T-helper 1 cell (primary cell): ENCODE measurements at places on chromosomes 6 and 20.

DNA sequence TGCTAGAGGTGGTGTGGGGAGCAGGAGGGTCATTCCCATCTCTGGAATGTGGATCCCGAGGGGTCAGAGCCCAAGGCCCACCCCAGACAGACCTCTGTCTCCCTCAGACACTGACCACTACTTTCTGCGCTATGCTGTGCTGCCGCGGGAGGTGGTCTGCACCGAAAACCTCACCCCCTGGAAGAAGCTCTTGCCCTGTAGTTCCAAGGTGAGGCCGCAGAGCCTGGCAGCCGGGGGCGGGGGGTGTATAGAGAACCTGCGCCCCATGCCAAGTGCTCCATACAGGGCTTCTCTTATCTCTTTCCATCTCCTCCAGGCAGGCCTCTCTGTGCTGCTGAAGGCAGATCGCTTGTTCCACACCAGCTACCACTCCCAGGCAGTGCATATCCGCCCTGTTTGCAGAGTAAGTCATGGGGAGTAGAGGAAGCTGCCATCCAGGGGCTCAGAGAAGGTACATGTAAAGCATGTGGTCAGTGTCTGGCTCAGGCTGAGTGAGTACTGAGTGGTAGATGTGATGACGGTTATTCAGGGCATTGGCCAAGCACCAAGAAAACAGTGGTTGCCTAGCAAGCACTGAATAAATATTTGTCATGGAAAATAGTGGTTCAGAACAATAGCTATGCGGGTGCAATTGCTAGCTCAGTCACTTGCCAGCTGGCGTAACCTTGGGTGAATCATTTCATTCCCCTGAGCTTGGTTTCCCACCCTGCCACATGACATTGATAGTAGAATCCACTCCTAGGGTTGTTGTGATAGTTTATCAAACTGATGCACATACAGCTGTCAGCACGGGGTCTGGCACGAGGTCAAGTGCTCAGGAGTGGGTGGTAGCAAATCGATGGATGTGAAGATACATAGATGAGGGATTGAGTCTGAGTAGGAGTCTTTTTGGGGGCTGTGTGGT lies 3.5 kb downstream of the PIGT start:
- no peak for DNase-seq

DNA sequence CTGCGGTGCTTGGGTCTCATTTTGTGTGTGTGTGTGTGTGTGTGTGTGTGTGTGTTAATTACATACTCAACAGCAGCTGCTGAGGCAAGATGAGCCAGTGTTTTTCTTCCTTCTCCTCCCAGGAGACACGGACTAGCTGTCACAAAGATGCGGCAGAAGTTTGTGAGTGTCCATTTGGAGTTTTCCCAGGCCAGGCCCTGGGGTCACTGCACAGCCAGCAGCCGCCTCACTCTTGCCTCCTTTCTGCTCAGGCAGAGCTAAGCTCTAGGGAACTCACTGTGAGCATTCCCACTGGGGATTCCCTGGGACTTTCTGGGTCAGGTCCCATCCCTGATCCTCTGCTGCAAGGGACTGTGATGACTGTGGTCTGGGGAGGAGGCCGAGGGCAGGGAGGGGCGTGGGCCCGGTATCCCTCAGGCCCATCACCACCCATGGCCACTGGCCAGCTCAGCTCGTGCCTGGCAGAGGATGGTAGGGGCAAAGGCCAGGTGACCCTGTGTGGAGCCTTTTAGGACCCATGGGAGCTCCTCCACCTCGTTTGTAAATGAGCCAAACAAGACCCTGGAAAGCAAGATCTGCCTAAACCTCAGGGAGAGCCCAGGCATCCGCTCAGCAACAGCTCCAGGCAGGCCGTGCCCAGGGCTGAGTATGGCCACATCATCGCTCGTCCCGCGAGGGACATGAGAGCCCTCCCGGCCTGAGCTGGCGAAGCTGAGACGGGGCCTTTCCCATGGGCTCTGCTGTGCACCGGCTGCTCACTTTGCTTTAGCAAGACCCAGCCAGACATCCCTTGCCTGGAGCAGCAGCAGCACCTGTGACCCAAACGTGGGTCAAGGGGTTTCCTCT lies 102.0 kb downstream of the PSMB1 start:
- no peak for DNase-seq

GRCh38 chr6:3631877-3632276 lies 119.6 kb downstream of the PXDC1 start:
- DNase-seq: no peak

DNA sequence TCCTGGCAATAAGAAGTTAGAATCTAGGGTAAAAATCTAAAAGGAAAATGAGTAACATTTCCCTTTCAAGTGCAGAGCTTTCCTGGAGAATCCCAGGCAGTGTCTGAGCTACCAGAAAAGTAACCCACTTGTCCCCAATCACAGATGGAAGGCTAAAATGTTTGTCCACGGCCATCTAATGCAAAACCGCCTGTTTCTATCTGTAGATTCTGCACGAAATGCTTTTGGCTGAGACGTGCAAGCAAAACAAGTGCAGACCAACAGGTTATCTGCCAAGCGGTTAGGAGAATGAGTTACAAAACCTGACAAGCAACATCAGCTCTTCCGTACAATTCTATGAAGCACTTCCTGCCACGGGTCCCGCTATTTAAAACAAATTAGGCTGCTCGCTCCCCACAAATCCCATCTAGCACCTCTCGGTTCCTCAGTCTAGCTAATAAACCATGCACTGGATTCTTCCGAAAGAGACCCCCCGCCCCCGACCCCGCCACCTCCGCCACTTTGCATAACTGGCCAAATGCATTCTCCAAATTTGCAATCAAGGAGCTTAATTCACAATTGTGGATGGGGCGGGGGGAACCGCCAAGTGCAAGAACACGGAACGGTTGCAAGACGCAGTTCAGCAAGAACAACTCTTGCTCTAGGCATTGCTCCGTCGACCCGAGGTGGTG lies 1.4 kb downstream of the ELOVL5 start:
- peak; percentile 75 for DNase-seq

- DNase-seq: no peak
Observed at GRCh38 chr6:40160826-40161225, 226.6 kb upstream of the MOCS1 start.

- DNase-seq: no peak
Observed at GRCh38 chr6:13358511-13358910, 30.2 kb upstream of the TBC1D7 start.

DNA sequence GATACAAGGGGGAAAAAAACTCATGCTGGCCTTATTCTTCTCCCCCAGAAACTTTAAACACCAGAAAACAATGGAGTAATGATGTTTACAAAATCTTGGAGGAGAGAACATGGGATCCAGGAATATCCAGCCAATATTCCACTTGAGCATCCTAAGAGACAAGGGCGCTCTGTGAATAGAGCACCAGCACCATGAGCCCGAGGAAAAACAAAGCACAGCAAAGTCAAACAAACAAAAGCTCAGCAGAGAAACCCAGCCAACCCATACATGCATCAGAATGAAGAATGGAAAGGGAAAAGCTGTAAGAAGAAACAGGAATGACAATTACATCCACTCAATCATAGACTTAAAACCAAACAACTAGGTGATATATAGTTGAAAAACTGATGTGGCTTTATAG lies 4.6 kb upstream of the NAA20 start:
- DNase-seq: no peak

GRCh38 chr6:40584741-40585140 lies 2.4 kb downstream of the LRFN2 start:
- no peak for DNase-seq

- no peak for DNase-seq
Observed at GRCh38 chr20:51830538-51830937, 28.2 kb upstream of the SALL4 start.

GRCh38 chr20:43711098-43711654 lies 15.6 kb downstream of the GTSF1L start:
- DNase-seq: no peak

DNA sequence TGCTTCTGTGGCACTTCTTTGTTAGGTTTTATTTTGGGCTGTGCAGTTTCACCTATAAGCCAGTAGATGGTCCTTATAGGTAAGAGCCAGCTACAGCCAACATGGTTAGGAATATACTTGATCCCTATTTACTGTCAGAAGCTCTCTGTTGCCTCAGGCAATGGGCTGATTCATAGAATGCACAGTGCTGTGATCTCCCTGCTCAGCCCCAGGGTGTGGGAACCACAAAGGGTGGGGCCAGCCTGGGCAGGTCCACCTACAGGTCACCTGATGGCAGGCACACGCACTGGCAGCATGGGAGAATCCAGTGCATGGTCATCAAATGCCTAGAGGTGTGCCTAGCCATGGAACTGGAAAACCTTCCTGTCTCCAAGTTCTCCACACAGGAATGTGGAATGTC lies 191.9 kb downstream of the MOXD1 start:
- no peak for DNase-seq

GRCh38 chr6:39568896-39569295 lies 156.3 kb downstream of the KIF6 start:
- no peak for DNase-seq

GRCh38 chr6:88609983-88610382 lies 353.4 kb downstream of the RNGTT start:
- DNase-seq: no peak

DNA sequence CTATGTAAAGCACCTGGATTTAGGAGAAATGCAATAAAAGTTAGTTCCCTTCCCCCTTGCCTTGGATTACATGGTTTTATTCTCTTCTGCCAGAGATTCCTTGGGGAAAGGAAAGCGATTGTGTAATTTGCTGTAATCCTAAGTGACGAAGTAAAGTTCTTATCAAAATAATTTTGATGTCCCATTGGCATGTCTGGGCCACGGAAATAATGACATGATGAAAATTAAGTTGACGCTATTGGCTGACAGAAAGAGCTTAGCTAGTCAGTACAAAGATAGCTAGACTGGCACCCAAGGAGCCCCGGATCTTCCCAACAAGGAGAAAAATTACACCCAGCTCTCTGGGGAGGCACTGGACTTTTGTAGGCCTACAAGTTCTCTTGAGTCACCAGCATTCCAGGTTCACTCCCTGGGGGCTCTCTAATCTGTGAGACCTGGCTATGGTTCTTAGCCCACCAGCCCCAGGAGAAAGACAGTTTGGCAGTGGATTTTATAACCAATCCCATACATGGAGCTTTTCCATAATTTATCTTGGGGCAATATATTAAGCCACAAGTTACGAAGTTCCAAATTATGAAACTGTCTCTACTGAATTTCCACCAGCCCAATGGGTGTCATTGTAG lies 59.9 kb downstream of the FOXA2 start:
- no peak for DNase-seq

GRCh38 chr20:23832775-23833513 lies 6.4 kb upstream of the CST2 start:
- no peak for DNase-seq

GRCh38 chr6:130409418-130410100 lies 43.7 kb downstream of the TMEM200A start:
- DNase-seq: no peak

GRCh38 chr6:134707342-134708031 lies 242.4 kb downstream of the ALDH8A1 start:
- no peak for DNase-seq

DNA sequence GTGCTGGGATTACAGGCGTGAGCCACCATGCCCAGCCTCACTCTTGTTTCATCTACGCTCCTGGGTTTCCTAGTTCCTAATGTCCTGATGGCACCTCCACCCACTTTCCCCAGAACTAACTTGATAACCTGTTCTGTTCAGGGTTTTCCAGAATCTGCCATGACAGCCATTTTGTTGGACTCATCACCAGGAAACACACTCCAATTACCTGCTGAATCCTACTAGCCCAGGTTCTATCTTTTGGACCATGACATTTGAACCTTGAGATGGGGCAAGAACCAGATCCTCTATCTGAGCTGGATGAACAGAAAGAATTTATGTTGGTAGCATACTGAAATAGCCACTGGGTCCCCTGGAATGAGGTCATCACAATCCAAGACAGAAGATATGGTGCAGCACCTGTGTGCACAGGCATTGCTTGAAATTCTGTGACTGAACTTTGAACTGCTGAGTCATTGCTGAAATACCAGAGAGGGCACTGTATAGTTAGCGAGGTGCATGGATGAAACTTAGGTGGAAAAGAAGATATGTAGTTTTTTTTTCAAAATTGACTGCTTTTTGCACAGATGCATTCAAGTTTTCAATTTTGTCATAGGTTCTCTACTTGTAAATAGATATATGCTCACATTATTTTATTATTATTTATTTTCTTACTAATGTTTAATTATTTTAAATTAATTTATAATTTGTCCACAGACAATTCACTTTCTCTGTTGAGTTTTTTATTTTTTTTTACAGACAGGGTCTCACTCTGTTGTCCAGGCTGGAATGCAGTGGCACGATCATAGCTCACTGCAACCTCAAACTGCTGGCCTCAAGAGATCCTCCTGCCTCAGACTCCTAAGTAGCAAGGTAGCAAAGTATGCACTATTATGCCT lies 42.8 kb upstream of the TASP1 start:
- no peak for DNase-seq

GRCh38 chr6:31498748-31499147 lies 803 bp downstream of the MICB start:
- no peak for DNase-seq

- DNase-seq: no peak
Observed at GRCh38 chr6:43776115-43776798, 6.2 kb downstream of the VEGFA start.

DNA sequence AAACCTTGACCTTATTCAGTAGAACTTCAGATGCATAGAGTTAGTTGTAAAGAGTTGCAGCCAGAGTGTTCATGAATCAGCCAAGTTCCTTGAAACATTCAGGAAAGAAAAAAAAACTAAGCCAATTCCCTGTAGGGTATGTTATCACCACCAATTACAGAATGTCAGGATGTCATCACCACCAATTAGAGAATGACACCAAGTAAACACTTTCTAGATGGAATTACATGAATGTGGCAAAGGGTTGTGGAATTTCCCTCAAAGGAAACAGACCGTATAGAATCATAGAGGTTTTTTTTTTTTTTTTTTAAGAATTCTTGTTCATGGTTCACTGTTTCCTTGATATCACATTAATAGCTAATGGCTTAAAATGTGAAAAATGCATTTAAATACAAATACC lies 472.1 kb upstream of the RNF217 start:
- DNase-seq: no peak

DNA sequence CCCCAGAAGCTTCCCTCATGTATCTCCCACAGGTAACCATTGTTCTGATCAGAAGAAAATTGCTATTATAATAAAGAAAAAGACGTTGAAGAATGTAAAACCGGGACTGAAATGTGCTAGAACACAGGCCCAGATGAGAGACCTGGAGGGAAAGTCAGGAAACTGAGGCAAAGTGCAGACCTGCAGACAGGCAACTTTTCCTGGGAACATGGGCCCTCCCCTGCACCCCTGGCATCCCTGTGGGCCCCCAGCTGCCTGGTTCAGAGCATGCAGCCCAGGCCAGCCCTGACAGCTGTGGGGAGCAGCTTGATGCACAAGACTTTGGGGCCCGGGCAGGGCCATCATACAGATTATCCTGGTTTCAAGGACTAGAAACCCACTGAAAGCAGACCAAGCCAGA lies 212.2 kb downstream of the CDC5L start:
- no peak for DNase-seq

GRCh38 chr6:80742481-80742880 lies 636.0 kb downstream of the BCKDHB start:
- DNase-seq: no peak

DNA sequence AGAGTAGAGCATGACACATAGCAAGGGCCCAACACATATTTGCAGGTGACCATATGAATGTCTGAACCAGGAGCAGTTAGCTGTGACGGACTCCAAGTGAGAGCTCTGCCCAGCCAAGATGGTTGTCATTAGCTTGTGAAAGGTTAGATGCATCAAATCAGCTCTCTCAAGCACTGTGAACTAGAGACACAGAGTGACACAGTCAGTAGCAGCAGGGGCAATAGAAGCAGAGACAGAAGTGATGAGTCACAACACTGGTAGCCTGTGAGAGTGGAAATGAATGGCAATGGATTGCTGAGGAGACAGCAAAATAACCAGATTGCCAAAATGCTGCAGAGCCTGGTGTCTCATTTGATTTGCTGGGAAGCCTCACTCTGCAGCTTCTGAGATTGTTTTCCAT lies 558.9 kb downstream of the PKHD1 start:
- DNase-seq: no peak
